Stimulated activated effector memory CD8-positive, alpha-beta T cell treated with anti-CD3 and anti-CD28 coated beads, Interleukin-12 subunit alpha, Interleukin-12 subunit beta, amount 100 ng/mL, for 72 hours (primary cell): ENCODE measurements at places on chromosomes 13 and 19.

- no peak for DNase-seq
Measured at GRCh38 chr13:47120282-47120681, 223.4 kb upstream of the HTR2A start.

- peak; percentile 96 for DNase-seq
Measured at GRCh38 chr19:48965040-48965805, at the start of gene FTL. Gene FTL (plus strand): TSS chr19:48965309. CDS start chr19:48965508, 199 bp downstream.

DNA sequence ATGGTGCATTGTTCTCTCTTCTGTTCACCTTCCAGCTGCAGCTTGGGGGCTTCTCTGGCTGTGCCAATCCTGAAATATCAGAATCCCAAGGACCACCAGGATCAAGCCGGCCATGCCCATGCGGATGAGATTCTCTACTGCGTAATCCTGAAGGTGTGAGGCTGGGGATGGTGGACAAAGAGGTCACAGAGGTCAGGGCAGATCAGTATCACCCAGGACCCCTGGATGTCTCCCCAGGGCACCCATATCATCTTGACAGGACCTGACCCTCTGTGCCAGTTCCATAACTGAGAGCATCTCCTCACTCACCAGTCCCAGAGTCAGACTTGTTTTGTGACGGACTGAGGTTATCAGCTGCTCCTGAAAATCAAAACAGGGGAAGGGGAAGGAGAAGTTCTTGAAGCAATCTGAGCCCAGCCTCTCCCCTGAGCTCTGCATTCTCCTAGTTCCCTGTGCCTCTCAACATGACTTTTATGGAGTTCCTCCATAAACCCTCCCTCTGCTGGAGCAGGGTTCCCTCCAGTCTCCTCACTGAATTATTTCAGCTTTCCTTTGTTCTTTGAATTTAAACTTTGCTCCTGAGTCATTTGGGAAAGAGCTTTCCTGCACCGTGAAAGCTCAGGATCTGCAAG is 5.5 kb downstream of the LILRA5 start:
- no peak for DNase-seq

GRCh38 chr13:88919970-88920628 is 1248.9 kb downstream of the SLITRK5 start:
- no peak for DNase-seq

- peak; percentile 54 for DNase-seq
Measured at GRCh38 chr19:7928741-7929701, 3.1 kb upstream of the CTXN1 start.

- DNase-seq, result no peak
Measured at GRCh38 chr13:94115054-94115453, 364.4 kb downstream of the DCT start.

GRCh38 chr19:42253245-42254088 is 1.5 kb downstream of the ERF start:
- peak; percentile 80 for DNase-seq

GRCh38 chr13:100139817-100140216 is 50.9 kb downstream of the PCCA start:
- no peak for DNase-seq

- DNase-seq, result no peak
Measured at GRCh38 chr13:104170980-104171555, 1104.9 kb upstream of the SLC10A2 start.

DNA sequence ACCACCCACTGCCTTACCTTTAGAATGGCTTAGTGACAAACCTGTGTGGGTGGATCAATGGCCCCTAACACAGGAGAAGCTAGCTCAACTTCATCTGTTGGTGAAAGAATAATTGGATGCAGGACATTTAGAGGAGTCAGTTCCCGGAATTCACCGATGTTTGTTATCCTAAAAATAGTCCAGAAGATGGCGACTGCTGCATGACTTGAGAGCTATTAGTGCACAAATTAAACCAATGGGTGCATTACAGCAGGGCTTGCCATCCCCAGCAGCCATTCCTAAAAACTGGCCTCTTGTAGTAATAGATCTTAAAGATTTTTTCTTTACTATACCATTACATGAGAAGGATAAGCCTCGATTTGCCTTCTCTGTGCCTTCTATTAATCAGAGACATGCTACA is 46.8 kb upstream of the ZNF726 start:
- no peak for DNase-seq

- DNase-seq, result no peak
Measured at GRCh38 chr13:40274103-40274502, 392.3 kb downstream of the FOXO1 start.

GRCh38 chr19:33878910-33879810 is 82.5 kb downstream of the KCTD15 start:
- no peak for DNase-seq
